ENCODE measurements at places on chromosomes 7 and 10. TPM values are rescaled to one million over a fixed set of nuclear protein-coding genes. Genes with fewer than 3 reads are reported as not detected.
A peak's percentile ranks its signal among the peaks of the same experiment; 100 is the strongest.

TEX47 gene
- not detected for polyA plus RNA-seq

NPFFR1 gene
- 0.01 TPM for polyA plus RNA-seq

OR9A2 gene
- not detected for polyA plus RNA-seq

- no peak overlapping the region for H3K27ac ChIP-seq
- H3K4me3 ChIP-seq: no peak overlapping the region
- H3K27me3 ChIP-seq: peaks cover 8% of the 10 kb centered on the region
- H3K4me1 ChIP-seq: no peaks in the 10 kb centered on the region
Measured at GRCh38 chr10:110192552-110192951, 14.9 kb upstream of the MXI1 start.

GRCh38 chr7:50838675-50839377 lies 56.1 kb upstream of the GRB10 start:
- no peak overlapping the region for H3K4me3 ChIP-seq
- H3K36me3 ChIP-seq: no peaks in the 10 kb centered on the region
- no peaks in the 10 kb centered on the region for H3K27me3 ChIP-seq
- no peak for DNase-seq
- H3K27ac ChIP-seq: no peak overlapping the region
- H3K4me1 ChIP-seq: no peaks in the 10 kb centered on the region

- peak overlapping the region; percentile 31 for H3K27ac ChIP-seq
- DNase-seq: peak; percentile 44
- no peaks in the 10 kb centered on the region for H3K27me3 ChIP-seq
- peaks cover 38% of the 10 kb centered on the region for H3K4me1 ChIP-seq
- no peak overlapping the region for H3K4me3 ChIP-seq
Measured at GRCh38 chr10:124520558-124521428, 59.2 kb downstream of the LHPP start.

DNA sequence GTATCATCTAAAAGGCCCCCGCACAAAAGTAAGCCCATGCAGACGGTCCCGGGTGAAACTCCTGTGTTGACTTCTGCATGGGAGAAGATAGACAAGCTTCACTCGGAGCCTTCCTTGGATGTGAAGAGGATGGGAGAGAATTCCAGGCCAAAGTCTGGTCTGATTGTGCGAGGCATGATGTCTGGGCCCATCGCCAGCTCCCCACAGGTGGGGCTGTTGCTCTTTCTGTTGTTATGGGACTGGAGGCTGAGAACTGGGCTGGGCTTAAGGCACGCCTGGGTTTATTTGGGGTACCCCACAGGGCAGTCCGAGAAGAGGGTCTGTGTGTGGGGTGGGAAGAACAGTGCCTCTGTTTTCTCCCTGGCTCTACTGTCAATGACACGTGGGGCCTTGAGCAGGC lies 14.6 kb downstream of the MINDY4 start:
- no peaks in the 10 kb centered on the region for H3K4me1 ChIP-seq
- H3K36me3 ChIP-seq: no peaks in the 10 kb centered on the region
- DNase-seq: no peak

- H3K27me3 ChIP-seq: no peaks in the 10 kb centered on the region
- no peaks in the 10 kb centered on the region for H3K4me1 ChIP-seq
- H3K36me3 ChIP-seq: no peaks in the 10 kb centered on the region
- no peak overlapping the region for H3K27ac ChIP-seq
- no peak for DNase-seq
- H3K4me3 ChIP-seq: no peak overlapping the region
Measured at GRCh38 chr7:41039981-41040380, 662.9 kb downstream of the INHBA start.

DNA sequence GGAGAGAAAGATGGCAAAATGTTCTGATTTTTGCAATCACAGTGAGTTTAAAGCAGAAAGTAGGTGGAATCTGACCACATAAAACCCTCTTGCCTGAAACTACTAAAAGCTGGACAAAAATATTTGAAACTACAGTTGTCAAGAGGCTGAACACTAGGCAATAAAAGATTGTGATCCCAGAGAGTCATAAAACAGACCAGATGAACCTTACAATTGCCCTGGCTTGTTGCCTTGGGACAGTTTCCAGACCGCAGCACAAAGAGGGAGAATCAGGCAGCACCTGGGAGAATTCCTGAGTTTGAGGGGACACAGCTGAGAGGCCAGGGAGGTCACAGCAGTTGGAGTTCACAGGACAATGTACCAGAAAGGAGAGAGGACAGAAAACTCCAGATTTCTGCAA lies 107.3 kb upstream of the NANOS1 start:
- H3K36me3 ChIP-seq: no peaks in the 10 kb centered on the region
- DNase-seq: no peak
- H3K4me1 ChIP-seq: no peaks in the 10 kb centered on the region
- no peaks in the 10 kb centered on the region for H3K27me3 ChIP-seq
- no peak overlapping the region for H3K4me3 ChIP-seq

DNA sequence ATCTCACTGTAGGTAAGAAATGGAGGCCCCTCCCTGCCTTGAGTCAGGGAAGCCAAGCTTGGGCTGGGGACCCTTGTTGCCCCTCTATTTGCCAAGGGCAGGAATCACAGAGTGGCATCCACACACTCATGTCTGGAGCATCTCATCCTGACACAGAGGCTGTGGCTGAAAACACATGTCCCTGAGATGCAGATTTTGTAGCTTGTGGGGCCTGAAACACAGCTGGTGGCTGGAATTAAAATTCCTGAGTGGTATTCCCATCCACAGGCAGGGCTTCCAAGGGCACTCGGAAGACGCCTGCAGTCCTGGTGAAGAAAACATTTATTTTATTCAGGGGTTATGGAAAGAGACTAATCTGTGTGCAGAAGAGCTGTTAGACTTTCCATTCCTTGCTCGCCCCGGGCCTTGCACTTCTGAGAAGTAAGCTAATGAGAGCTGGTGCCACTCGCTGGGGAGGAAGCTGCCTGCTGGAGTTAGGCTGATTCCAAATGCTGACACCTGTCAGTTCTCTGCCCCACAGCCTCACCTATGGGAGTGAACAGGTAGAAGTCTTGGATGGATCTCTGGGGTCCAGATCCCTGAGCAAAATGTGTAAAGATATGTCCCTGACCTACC lies 36.0 kb downstream of the C10orf120 start:
- no peaks in the 10 kb centered on the region for H3K4me1 ChIP-seq
- H3K27ac ChIP-seq: no peak overlapping the region
- DNase-seq: no peak
- no peaks in the 10 kb centered on the region for H3K36me3 ChIP-seq
- H3K4me3 ChIP-seq: no peak overlapping the region

Data from CD14-positive monocyte (primary cell).